ENCODE measurements at places on chromosomes 12 and 14.

- no peak for DNase-seq
Measured at GRCh38 chr14:25120261-25120660, 70.3 kb upstream of the STXBP6 start.

GRCh38 chr12:53976172-53976822, 1.5 kb upstream of the HOTAIR start:
- no peak for DNase-seq

- DNase-seq: no peak
Measured at GRCh38 chr12:119720349-119720748, 52.4 kb downstream of the PRKAB1 start.

GRCh38 chr14:101821528-101821927, 60.0 kb downstream of the PPP2R5C start:
- DNase-seq: no peak

- no peak for DNase-seq
Measured at GRCh38 chr14:106287506-106287905, 761.1 kb downstream of the TMEM121 start.
